ENCODE measurements at places on chromosomes 13 and 19.

DNA sequence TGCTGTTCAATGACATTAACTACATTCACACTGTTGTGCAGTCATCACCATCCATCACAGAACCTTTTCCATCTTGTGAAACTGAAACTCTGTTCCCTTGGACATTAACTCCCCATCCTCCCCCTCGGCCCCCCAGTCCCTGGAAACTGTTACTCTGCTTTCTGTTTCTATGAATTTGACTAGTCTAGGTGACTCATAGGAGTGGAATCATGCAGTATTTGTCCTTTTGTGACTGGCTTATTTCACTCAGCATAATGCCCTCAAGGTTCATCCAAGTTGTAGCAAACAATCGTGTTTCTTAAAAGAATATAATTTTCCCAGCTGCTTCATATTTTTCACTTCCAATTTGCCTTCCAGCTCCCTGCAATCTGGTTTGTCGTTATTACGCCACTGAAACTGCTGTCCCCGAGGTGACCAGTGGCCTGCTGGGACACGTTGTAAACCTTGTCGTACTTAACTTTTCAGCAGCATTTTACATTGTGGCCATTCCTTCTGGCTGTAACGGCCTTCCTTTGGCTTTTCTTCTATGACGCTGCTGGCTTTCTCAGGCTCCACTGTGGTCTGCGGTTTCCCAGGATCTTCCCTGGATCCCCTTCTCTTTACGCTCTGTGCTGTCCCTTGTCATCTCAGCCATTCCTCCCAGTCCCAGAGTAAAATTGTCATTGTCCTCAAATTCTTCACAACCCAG lies 74.0 kb downstream of the DHRS12 start:
- DNase-seq: no peak

GRCh38 chr13:73140801-73141200 lies 82.0 kb downstream of the KLF5 start:
- DNase-seq: no peak

GRCh38 chr13:101875717-101876393 lies 423.4 kb downstream of the ITGBL1 start:
- no peak for DNase-seq

DNA sequence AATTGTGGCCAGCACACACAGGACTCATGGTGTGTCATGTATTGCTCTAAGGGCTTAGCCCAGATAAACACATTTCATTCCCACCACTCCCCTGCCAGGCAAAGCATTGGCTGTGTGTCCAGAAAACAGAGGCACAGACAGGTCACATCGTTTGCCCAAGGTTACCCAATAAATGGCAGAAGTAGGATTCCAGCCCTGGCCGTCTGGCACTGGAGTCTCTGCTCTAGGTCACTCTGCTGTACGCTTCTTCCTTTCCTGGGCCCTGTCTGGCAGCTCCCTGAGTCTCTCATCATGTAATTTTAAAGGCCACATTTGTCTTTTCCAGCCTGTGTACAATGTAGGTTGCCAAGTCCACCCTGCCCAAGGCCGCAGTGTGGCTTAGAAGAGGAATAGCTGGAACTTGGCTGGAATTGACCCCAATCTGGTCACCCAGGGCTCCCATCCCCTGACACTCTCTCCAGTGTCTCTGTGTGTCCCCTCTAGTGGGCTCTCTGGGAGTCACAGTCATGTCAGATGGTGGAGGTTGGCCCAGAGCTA lies 264.5 kb upstream of the TSHZ3 start:
- DNase-seq: no peak

DNA sequence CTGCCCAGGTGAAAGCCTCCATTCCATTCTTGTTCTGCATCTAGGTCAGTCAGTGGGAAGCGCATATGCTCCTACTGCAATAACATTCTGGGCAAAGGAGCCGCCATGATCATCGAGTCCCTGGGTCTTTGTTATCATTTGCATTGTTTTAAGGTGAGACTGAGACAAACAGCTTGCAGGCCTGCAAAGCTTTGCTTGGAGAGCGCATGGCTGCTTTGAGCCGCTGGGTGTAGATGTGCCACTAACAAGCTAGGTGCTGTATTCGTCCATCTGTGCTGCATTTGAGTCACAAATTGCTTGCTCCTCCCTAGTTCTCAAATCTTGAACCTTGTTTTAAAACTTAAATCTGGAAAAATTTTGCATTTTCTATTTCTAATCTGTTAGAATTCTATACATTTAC lies 219.1 kb downstream of the LMO7 start:
- no peak for DNase-seq

- DNase-seq: peak; percentile 94
Measured at GRCh38 chr19:58559275-58560006, 1.0 kb upstream of the UBE2M start.

- DNase-seq: peak; percentile 27
Measured at GRCh38 chr13:104984296-104984818, 1551.1 kb downstream of the EFNB2 start.

- no peak for DNase-seq
Measured at GRCh38 chr19:2561221-2561620, 85.3 kb downstream of the GADD45B start.

- peak; percentile 57 for DNase-seq
Measured at GRCh38 chr19:10228920-10229319, 2.2 kb downstream of the S1PR2 start.

- DNase-seq: peak; percentile 29
Measured at GRCh38 chr19:16445238-16446107, 26.3 kb downstream of the EPS15L1 start.

DNA sequence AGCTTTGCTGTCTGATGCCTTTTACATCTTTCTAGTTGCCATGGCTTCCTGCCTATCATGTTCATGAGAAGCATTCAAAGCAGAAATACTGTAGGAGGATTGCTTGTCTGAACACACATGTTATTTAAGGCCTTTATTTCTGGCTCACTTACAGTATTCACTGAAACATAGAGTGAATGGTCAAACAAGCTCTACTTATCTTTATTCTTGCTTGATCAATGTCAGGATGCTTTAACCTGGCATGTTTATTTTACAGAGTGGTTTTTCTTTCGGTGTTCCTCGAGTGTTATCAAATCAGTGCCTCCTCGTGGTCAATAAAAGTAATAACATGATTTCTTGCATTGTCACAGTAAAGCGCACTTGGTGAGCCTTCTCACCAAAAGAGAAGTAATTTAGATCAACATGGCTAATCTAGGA lies 73.5 kb upstream of the PCDH17 start:
- DNase-seq: peak; percentile 20

- DNase-seq: peak; percentile 4
Measured at GRCh38 chr13:67366533-67366932, 136.4 kb upstream of the PCDH9 start.

DNA sequence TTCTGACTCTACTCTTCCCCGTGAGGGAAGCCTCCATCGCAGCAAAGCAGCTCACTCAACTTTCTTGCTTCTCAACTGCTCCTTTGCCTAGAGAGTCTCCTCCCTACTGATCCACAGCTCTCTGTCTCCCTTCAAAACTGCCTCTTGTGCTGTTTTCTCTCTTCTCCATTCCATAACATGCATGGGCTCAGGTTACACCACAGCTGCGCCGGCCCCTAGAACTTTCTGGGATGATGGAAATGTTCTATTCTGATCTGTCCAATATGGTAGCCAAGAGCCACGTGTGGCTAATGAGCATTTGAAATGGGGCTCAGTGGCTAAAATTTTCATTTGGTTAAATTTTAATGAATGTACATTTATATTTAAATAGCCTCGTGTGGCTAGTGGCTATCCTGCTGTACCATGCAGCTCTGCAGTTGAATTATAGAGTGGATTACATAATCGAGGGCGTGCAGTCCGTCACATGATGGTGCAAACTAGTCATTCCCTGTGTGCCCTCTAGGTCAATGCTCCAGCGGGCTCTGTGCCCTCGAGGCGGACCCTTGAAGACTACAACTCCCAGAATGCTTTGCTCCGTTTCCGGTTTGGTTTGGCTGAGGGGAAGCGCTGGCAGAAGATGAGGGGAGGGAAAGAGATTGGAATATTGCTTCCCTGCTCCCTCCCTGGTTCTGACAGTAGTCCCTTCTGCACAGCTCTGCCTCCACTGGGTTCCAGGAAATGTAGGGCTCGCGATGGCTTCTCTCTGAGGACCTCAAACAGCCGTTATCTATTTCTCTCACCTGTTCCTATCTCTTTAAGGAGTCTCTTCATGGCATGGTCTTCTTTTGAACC lies 109.8 kb downstream of the CACNA1A start:
- peak; percentile 41 for DNase-seq

DNA sequence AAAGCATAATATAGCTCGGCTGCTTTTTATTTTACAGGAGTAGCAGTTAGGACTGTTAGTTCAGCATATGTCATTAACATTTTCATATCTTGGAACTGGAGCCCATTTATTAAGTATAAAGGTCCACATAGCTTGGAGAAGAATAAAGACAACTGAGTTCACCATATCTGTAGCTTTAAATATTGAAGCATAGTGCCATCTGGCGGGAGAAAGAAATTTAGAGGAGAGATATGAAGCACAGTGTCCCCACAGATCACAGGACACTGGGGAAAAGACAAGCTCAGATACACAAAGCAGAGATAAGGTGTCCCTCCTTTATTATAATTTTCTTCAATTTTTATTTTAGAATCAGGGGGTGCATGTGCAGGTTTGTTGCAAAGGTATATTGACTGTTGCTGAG lies 104.7 kb upstream of the FREM2 start:
- DNase-seq: peak; percentile 64

DNA sequence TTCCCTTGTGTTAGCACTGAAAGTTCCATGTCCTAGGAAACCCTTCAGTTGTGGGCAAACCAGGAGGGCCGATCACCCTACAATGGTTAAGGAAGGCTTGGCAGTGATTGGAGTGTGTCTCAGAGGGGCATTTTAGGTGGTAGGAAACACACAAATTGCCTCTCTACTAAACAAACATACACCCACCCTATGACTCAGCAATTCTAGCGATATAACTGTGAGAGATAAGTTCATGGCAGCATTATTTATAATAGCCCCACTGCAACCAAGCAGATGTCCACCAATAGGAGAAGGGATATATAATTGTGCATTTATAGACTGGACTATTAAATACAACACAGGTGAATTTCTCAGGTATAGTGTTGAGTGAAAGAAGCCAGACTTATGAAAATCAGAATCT lies 543.1 kb downstream of the UQCRFS1 start:
- no peak for DNase-seq

GRCh38 chr19:56111601-56112312 lies 9.3 kb downstream of the ZNF787 start:
- DNase-seq: peak; percentile 35

DNA sequence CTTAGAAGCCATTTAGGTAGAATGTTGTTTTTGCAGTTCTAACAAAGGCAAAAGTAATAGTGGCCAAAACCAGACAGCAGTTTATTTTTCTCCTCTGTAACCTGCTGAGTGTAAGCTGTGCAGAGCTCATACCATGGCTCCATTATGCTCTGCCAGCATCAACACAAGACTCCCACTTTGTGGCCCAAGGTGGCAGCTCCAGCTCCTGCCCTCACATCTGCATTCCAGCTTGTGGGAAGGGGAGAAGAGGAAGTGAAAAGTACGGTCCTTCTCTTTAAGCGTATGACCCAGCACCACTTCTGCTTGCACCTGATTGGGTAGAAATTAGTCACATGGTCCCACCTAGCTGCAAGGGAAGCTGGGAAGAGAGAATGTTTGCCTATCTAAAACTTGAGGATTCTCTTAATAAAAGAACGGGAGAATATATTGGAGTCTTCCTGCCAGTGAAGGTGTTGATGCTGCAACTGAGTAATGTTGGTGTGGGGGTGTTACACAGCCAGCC lies 19.2 kb downstream of the ADGRE1 start:
- DNase-seq: no peak

DNA sequence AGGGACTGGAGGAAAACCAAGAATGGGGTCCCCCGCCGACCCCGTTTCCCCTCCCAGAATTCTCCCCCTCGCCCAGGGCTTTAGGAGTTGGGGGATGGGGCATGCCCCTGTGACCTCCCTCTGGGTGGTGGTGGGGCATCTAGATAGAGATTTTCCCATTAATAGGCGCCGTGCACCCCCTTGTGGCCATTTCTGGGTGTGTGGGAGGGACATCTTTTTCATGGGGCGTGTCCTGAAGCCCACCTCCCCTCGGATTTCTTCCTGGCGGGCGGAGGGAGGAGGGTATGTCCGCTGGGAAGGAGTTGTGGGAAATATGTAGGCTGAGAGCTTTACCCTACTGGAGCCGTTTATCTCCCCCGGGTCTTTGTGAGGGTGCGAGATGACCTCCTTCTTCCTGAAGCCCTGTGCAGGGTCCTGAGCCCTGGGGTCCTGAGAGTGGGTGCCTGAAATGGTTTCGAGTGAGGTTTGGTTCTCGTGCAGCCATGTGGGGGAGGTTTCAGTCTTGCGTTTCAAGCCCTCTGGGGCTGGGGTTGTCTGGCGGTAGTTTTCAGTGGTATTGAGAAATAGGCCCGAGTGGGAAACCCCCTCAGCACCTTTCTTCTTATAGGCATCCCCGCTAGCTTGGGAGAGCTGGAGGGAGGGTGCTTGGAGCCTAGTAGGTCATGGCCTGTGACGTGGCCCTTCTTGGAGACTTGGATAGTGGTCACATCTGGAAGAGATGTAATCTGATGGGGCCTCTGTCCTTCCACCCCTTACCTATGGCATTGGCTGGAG lies 1.0 kb downstream of the PRMT1 start:
- DNase-seq: peak; percentile 85

- DNase-seq: no peak
Measured at GRCh38 chr19:45471931-45472562, 4.3 kb downstream of the FOSB start.

- DNase-seq: no peak
Measured at GRCh38 chr19:39525205-39525604, 7.4 kb downstream of the EID2B start.

- DNase-seq: peak; percentile 6
Measured at GRCh38 chr13:36758345-36758744, 60.7 kb upstream of the RFXAP start.

DNA sequence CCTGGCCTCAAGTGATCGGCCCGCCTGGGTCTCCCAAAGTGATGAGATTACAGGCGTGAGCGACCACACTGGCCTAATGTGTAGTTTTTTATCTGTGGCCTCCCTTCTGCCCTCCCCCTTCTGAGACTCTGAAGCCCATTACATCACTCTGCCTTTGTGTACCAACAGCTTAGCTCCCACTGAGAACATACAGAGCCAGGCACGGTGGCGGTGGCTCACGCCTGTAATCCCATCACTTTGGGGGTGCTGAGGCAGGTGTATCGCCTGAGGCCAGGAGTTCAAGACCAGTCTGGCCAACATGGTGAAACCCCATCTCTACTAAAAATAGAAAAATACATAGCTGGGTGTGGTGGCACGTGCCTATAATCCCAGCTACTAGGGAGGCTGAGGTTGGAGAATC lies 12.6 kb downstream of the NCR1 start:
- no peak for DNase-seq

GRCh38 chr19:48395170-48395455 lies 1.6 kb downstream of the GRIN2D start:
- no peak for DNase-seq

DNA sequence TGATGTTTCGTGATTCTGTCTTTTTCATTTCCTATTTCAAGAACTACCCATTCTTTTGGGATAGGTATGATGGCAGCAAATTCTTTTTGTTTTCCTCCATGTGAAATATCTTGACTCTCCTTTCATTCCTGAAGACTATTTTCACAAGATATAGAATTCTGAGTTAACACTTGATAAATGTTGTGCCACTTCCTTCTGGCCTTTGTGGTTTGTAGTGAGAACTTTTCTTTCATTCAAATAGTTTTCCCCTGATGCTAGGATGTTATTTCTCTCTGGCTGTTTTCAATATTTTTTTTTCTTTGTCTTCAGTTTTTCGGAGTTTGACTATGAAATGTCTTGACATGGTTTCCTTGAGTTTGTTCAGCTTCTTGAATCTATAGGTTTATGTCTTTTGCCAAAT lies 8.3 kb upstream of the TUBGCP3 start:
- DNase-seq: no peak

- no peak for DNase-seq
Measured at GRCh38 chr13:22372261-22372660, 701.4 kb downstream of the FGF9 start.

- DNase-seq: peak; percentile 32
Measured at GRCh38 chr19:19420570-19421298, 15.3 kb downstream of the GATAD2A start.

Measured in hematopoietic multipotent progenitor cell treated with erythropoietin and hydrocortisone succinate and interleukin-3 and kit ligand, for 8 days (in vitro differentiated cells).